ENCODE measurements at places on chromosomes 13 and 19.

GRCh38 chr19:46551164-46551563 lies 50.0 kb upstream of the CALM3 start:
- no peak for DNase-seq

DNA sequence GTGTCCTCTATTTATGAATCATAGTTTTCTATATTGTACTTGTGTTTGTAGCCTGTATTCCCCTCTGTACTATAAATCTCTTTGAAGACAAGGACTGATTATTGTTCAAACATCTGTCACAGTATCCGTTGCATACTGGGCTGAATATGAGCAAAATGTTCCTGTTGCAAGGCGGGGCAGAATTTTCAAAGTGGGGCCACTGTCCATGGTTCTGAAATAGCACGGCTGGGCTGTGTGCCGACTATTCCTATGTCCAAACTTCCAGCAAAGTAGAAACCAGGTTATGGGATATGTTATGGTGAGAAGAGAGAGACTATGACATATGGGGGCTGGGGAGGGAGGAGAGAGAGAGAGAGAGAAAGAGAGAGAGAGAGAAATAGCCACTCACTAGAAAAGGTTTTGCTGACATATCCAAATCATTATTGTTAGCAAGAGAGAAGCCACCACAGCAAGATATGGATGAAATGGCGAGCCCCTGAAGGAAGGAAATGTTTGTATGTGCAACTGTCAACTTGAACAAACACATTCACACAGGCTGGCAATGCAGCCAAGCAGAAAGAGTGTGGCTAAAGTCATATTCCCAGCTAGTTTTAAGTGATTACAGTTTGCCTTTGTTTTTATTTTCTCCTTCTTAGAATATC lies 107.0 kb upstream of the GPR12 start:
- peak; percentile 26 for DNase-seq

GRCh38 chr13:48749144-48749543 lies 95.4 kb downstream of the CYSLTR2 start:
- no peak for DNase-seq

DNA sequence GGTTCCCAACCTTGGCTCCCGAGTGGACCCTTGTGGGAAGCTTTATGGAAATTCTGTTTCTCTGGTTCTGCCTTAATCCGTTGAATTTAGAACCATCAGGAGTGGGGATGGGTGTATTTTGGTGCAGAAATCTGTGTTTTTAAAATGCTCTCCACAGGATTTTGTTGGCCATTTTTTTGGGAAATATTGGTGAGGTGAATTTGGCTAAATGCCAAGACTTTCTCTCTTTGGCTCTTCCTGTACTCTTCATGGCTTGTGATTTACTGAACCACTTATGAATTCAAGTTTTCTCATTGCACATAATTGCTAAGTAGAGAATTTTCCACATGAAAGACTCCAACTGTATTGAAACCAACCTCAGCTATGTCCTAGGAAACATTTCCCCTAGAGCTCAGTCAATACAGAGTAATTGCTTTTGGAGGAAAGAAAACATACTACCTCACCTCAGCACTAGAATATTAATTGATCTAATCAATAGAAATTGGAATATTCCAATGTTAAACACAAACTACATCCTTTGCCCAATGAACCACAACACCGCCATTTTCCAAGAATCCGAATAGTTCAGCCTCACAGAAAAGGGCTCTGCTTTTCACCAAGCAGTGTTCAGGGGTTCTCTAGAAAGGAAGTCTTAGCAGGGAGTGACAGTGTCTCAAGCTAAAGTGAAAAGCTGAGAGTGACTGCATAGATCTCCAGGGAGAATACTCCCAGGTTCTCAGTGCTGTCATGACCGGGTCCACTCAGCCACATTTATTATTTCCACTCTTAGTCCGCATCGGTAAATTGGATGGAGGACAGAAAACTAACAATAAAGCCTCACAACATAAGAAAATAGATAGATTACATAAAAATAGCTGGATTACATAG lies 60.3 kb downstream of the ERCC5 start:
- DNase-seq = no peak

DNA sequence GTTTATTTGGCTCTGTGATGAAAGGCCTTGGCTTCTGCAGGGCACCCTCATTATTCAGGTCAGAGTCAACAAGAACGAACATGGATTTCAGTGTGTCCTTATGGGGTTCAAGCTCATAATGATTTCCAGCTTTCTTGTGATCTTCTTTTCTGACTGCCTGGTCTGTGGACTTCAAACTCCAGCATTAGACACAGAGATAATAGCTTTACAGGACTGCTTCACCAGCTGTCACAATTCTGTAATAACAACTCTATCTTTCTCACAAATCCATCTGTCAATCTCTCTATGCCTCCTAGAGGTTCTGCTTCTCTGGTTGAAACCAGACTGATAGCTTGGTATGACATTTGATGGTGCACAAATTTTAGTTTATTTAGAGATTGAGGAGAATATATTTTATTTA lies 13.1 kb upstream of the SLITRK6 start:
- no peak for DNase-seq

DNA sequence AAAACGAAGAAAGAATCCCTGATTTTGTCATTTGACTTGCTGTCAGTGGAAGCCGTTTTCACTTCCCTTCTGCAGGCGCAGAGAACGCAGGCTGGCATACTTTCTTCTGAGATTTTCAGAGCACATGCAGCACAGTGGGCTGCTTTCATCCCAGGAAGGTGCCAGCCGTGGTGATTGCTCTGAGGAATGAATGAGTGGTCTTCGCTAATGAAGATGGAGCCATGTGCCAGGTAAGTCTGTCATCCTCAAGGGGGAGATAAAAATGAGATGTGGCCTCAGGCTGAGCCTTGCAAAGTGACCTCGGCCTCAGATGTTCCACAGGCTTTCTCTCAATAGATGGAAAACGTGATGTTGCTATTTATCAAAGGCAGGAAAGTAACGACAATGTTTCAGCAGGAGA lies 94.6 kb upstream of the FARP1 start:
- DNase-seq = no peak

GRCh38 chr19:1254530-1255185 lies 6.3 kb downstream of the MIDN start:
- DNase-seq = no peak

DNA sequence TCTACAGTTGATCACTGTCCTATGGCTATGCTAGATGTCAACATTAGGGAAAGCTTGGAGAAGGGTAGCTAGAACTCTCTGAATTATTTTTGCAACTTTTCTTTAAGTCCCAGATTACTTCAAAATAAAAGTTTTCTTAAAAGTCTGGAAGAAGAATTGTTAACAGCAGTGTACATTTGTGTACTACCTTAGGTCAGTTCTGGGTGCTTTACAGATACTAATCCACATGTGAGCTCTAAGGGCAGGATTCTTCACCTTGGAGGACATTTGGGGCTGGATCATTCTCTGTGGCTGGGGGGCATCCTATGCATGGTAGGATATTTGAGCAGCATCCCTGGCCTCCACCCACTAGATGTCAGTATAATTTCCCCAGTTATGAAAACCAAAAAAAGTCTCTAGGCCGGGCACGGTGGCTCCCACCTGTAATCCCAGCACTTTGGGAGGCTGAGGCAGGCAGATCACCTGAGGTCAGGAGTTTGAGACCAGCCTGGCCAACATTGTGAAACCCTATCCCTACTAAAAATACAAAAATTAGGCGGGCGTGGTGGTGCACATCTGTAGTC lies 2.8 kb downstream of the BRME1 start:
- no peak for DNase-seq

DNA sequence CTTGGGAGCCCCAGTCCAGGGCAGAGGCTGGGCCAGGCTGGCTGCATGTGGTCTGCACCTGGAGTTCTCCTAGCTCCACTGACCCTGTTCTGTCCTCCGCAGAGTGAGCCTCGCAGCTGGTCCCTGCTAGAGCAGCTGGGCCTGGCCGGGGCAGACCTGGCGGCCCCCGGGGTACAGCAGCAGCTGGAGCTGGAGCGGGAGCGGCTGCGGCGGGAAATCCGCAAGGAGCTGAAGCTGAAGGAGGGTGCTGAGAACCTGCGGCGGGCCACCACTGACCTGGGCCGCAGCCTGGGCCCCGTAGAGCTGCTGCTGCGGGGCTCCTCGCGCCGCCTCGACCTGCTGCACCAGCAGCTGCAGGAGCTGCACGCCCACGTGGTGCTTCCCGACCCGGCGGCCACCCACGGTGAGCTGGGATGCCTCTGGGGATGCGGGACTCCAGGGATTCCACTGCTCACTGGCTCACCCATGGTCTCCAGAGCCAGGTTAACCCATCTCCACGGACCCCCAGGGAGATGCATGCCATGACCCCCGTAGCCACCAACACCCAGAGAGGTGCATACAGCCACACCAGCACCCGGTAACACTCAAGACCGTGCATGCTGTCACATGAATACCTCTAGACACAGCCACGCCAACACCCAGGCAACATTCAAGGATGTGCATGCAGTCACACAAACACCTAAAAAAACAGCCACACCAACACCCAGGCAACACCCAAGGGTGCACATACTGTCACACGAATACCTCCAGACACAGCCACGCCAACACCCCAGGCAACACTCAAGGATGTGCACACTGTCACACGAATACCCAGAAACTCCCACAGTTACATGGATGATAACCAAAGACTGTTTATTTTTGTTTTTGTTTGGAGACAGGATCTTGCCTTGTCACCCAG lies 8.2 kb downstream of the PKN1 start:
- no peak for DNase-seq

DNA sequence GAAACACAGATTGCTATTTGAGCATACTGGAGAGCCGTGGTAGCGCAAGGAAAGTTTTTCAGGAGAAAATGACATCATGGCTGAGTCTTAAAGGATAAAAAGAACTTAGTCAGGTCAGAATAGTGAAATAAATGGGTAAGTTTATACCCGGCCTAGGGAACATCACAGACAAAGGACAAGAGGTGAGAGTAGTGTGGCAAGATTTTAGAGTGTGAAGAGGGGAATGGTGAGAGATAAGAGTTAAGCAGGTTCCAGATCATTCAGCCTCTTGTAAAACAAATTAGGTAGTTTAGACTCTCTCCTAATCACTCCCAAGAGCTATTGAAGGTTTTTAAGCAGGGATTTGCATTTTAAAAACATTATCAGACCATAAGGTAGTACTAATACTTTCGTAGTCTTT lies 116.0 kb upstream of the MAB21L1 start:
- no peak for DNase-seq

- no peak for DNase-seq
Observed at GRCh38 chr13:66359910-66360552, 870.1 kb downstream of the PCDH9 start.

- no peak for DNase-seq
Observed at GRCh38 chr19:41925208-41926003, 2.8 kb downstream of the ERFL start.

DNA sequence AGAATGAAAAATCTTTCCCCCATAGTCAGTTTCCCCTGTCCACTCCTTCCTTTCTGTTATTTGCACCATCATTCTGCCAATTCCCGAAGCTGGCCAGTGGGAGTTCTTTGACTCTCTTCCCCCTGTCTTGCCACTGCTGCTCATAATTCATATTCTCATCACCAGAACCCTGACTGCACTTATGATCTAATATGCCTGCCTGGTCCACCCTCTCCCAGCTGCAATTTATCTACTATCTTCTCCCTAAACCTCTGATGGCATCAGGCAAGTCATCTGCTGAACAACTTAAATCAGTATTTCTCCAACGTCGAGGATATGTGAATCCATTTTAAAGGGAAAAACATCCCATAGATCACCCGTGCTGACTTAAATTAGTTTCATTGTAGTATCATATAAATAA lies 458.0 kb upstream of the GPC6 start:
- no peak for DNase-seq

GRCh38 chr19:45995715-45996385 lies 583 bp downstream of the CCDC61 start:
- DNase-seq = no peak

DNA sequence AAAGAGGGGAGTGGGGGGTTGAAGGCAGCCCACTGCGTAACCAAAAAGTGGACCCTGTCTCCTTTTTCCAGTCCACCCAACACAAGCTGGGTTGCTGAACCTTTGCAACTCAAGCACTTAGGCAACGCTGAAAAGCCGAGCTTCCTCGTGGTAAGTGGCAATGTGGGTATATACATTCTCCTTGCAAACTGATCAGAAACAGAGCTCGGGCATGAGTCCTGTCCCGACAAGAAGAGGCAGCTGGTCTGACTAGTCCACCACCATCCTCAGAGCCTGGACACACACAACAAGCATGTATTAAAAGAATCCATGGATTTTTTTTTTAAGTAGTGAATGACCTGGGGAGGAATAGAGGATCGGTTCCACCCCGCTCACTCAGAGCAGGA lies 240.6 kb upstream of the ZNF507 start:
- DNase-seq = peak; percentile 39

- no peak for DNase-seq
Observed at GRCh38 chr19:28168557-28168956, 1044.4 kb downstream of the UQCRFS1 start.

GRCh38 chr19:5321851-5322681 lies 18.5 kb downstream of the PTPRS start:
- no peak for DNase-seq

DNA sequence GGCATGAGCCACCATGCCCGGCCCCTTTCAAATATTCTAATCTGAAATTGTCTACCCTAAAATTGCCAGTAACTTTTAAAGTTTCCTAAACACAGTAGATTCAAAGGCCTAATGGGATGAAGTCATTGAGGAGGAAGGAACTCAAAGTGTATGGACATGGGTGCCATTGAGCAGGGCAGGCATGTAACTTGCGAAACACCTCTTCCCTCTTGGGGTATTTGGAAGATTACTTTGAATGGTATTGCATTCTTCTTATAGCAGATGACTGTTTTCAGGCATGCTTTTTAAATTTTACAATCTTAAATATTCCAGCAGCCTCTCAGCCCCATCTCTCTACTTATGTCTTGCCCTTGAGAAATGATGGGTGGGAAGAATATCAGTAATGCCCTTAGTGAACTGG lies 21.0 kb downstream of the TM9SF2 start:
- no peak for DNase-seq

DNA sequence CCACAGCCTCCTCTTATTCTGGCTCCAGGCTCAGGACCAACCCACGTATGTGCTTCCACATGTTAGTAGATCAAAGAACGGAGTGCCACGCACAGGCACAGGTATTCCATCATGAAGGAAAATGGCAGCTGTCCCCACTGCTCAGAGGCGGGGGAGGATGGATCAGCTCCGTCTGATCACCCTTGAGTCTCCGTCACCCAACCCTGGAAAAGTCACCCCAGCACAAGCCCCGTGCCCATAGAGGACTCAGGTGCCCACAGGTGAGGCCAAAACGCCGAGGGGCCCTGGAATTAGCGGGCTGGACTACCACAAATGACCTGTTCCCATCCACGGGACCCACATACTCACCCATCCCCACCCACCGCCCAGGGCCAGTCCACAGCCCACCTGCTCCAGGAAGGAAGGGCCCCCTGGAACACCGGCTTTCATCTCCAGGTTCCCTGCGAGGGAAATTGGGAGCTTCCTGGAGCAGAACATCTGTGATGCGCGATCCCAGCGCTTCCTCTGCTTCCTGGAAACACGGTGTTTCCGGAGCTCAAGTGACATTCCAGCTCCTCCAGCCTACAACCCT lies 120.5 kb upstream of the SPACA7 start:
- no peak for DNase-seq

- DNase-seq = no peak
Observed at GRCh38 chr13:27203186-27203585, 31.6 kb upstream of the USP12 start.
